ENCODE measurements at places on chromosomes 12 and 14. TPM values are rescaled to one million over a fixed set of nuclear protein-coding genes. Genes with fewer than 3 reads are reported as not detected.

Gene GNS
- 116 TPM for total RNA-seq

Gene FOXG1
- 0.79 TPM for total RNA-seq

Gene LIN7A
- 7.6 TPM for total RNA-seq

Gene CKAP4
- 139 TPM for total RNA-seq

Gene OVCH1
- total RNA-seq = under 0.01 TPM

Gene KCNC2
- not detected for total RNA-seq

Gene HOXC10
- total RNA-seq = not detected

Gene PAN2
- total RNA-seq = 27.2 TPM

Gene GPR68
- 10.4 TPM for total RNA-seq

Gene MDGA2
- total RNA-seq = not detected

Gene DCN
- total RNA-seq = 3,853 TPM

Gene A2M
- total RNA-seq = 10.1 TPM
